ENCODE measurements at places on chromosomes 7 and 10. TPM values are rescaled to one million over a fixed set of nuclear protein-coding genes. Genes with fewer than 3 reads are reported as not detected.
A peak's percentile ranks its signal among the peaks of the same experiment; 100 is the strongest.

DNA sequence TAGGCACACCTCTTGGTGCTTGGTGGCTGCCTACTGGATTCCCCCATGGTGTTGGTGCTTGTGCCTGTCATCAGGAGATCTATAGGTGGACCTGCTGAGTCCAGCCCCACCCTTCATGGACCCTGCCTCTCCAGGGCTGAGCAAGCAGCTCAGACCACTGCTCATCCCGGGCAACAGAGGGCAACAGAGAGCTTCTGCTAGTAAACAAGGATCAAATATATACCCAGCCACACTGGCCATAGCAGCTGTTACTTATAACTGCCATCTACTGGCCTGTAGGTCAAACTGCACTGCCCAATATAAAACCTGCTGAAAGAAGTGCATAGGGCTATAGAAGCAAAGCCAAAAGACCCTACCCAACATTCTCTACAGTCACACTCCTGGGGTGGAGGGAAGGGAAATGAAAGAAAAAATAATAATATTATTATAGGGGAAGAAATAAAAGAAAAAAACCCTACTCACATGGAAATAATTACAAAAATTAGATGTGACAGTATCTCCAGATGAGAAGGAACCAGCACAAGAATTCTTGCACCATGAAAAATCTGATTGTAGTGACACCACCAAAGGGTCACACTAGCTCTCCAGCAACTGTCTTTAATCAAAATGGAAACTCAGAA, 54.9 kb upstream of the ZNF800 start:
- no peak for DNase-seq

DNA sequence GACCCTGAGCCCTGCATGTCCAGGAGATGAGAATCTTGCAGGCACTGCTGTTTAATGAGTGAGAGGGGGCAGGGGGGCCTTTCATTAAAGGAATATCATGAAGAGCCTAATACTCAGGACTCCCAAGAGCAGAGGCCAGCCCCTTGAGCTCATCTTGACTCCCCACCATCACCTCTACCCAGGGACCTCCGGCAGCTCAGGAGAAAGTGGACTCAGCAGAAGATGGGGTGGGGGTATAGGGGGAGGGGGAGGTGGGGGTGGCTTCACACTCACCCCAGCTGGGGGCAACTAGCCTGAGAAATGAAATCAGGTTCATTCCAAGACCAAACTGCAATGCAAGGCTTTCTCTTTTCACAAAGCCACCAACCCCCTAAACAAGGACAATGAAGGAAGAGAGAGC, 575.6 kb upstream of the MKI67 start:
- no peak for DNase-seq

DNA sequence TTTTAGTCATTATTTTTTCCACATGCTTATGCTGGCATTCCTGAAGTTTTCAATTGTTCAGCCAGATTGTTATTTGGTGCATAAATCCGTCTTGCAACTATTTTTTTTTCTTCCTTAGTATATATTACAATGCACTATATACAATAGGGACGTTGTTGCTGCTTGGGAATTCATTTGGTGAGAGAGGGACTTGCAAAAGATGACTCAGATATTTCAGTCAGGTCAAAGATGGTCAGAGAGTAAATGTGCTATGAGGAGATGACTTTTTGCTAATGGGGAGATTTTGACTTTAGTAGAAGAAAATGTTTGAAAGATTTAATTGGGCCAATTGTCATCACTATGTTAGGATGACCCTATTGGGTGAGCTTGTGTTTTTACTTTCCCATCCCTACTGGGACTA, 348.4 kb upstream of the MTPN start:
- DNase-seq, result no peak

DNA sequence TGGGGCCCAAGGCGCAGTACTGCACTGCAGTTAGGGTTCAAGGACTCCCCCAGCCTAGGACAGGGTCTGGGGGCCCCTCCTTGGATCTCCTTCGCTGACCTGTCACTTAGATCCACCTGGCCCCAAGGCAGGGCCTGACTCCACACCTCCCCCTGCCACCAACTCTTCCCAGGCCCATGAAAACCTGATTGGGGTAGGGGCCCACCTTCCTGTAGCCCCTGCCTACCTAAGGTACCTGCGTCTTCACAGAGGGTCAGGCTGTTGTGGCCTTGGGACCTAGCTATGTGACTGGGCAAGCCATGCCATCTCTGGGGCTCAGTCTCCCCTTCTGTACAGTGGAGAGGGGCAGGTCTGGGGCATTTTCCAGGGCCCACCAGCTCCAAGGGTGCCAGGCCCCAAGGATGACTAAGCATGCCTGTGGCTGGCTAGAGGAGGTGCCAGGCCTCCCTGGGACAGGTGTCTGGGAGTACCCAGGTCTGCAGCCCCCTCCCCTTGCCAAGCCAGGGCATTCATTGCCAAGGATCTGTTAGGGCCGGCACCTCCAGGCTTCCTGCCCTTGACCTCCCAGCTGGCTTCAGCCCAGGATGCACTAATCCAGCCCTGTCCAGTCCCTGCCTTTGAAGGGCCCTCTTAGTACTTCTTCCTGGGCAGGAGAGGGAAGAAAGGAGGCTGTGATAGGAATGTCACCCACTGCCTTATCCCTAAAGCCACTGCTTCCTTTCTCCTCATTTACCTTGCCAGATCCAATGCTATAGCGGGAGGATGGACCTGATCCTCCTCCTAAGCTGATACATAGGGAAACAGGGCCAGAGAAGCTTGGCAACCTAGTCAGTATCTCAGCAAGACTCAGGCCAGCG, 1.3 kb downstream of the LIMK1 start:
- no peak for DNase-seq

ADGRA1 gene
- 7.4 TPM for polyA plus RNA-seq

- peak; percentile 24 for DNase-seq
These were observed 26.9 kb upstream of the SDK1 start for GRCh38 chr7:3274131-3274530.

DNA sequence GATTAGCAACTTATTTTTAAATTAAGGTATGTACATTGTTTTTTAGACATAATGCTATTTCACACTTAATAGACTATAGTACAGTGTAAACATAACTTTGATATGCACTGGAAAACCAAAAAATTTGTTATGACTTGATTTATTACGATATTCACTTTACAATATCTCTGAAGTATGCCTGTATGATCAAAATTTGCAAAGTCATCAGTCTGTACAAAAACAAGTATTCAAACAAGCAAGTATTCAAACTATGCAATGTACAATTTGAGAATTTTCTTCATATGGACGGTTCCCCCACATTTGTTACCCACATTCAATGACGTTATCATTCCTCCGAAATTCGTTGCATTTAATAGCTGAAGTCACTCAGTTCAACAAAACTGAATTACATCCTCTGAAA, 147.9 kb downstream of the AVL9 start:
- DNase-seq, result no peak

VWA2 gene
- 8.3 TPM for polyA plus RNA-seq

DNA sequence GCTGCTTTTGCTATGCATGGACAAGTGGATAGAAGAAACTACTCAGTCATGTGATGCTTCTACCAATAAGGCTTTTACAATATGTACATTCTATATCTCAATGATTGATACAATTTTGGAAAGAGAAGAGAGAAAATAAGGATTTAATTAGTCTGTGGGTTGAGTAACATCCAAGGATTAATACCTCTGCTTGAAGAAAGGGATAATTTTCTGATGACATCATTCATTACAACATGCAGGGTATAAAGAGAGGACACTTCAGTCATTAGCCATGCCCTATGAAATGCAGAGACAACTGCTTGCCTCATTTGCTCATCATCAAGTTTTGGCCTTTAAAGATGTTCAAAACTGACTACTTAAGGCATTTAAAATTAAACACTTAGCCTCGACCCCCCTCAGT, 237.3 kb downstream of the AHR start:
- DNase-seq, result no peak

DNA sequence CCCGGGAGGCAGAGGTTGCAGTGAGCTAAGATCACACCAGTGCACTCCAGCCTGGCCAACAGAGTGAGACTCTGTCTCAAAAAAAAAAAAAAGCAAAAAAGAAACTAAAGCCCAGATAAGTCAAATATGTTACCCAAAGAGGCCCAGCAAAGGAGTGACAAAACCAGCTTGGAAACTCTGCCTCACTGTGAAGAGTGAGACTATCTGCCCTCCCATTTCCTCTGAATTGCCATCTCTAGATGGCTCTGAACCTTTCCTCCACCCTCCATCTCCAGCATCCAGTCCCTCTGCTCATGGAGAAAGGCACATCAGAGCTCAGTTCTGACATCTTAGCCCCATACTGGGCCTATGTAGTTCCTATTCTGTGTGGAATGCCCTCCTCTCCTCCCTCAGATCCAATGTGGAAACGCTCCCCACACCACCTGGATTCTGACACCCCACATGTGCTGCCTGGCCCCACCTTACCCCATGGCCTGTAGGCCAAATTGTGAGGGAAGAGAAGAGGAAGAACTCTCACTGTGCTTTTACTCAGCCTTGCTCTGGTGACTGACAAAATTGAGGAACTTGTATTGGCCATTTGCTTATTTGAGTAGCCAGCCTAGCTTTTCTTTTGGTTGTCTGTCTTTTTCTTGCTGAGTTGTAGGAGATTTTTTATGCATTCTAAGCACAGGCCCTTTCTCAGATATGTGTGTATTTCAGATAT, 18.0 kb upstream of the NUDCD3 start:
- no peak for DNase-seq

DNA sequence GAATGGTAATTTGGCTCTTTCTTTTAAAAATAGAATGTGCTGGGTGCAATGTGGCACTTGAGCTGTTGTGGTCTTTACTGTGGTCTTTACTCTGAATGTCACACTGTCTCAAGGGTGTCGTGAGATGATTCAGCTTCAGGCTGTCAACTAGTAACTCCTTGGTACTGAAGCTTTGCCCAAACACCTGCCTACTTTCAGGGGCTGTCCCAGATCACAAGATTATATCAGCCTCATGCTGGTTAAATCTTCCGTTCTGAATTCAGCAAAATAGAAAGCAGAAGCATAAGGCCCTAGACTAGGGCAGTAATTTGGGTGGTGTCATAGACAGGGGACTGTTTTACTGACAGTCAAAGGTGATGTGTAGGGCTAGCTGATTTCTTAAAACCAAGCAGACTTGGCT, 110.9 kb downstream of the BAMBI start:
- DNase-seq, result no peak

All from brain (organoid and tissue), 16 donors.